ENCODE measurements at places on chromosomes 1 and 21.

- no peak for DNase-seq
Observed at GRCh38 chr1:77976433-77977076, 2.3 kb downstream of the FUBP1 start.

GRCh38 chr1:212614453-212615200 lies 6.1 kb downstream of the ATF3 start:
- DNase-seq, result no peak

GRCh38 chr1:226702318-226702956 lies 36.6 kb downstream of the ITPKB start:
- no peak for DNase-seq

DNA sequence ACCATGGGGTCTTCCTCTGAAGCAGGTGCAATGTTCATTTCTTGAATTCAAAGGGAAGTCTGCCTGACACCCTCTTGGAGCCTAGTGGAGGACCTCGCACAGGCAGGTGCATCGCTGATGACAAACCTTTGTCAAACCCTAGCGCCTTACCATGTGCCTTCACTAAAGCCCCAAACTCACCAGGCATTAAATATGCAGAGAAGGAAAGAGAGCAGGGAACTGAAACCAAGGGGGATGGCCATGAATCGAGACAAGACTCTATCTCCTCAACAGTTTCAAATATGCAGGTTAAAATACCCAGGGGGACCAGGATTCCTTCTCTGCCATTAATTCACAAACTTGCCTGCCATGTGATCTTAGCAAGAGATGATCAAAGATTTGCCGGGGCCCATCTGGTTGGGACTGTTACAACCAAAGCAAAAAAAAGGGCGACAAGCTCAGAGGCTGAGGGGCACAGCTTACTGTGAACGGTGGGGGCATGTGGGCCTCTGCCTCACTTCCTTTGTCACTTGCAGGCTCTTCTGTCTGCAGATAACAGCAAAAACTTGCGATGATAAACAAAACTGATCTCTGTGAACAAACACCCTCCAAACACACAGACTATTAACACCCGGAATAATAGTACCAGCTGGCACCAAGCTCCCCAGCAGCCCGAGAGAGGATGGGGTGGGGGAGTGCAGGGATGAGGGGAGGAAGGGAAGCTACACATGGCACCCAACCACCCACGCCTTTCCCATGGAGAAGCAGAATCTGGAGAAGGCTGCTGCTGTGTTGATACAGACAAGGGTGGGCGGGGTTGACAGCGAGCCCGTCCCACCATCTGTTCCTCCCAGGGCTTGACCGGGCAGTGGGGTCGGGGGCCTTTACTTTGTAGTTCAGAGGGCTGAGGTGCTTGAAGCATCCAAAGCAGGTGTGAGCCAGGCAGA lies 33.9 kb downstream of the TMEM63A start:
- DNase-seq, result no peak

DNA sequence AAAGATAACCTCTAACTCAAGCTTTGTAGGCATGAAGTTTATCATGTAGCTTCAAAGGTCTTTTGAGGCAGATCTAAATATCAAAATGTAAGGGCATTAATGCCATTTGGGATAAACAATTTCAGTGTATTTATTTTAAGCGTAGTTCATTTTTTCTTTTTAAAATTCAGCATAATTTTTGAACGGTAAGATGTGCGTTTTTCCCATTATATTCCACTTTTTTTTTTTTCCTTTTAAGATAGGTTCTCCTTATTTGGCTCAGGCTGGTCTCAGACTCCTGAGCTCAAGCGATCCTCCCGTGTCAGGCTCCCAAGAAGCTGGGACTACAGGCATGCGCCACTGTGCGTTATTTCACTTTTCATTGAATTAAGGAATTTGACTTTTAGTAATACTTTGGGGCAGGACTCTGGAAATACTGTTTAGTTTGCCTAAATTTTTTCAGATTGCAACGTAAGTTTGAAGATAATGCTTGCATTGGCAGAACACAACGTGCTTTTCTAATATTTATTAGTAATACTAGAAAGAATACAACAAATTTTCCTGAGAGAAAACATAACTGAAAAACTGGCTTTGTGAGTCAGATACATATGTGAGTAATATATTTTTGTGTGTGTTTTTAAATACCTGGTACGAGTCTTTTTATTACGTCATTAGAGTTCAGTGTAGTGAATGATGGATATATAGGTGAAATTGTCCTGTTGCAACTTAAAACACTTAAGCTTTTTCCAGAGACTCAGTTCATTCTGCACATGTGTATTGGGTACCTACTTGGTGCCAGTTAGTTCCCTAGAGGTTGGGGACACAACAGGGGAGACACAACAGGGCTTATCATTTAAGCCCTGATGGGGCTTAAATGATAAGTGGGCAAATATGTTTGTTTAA lies 2.2 kb downstream of the RALGPS2 start:
- no peak for DNase-seq

GRCh38 chr1:63645317-63645716 lies 52.1 kb downstream of the PGM1 start:
- DNase-seq, result no peak

GRCh38 chr1:37098237-37098636 lies 63.9 kb upstream of the GRIK3 start:
- DNase-seq, result no peak

DNA sequence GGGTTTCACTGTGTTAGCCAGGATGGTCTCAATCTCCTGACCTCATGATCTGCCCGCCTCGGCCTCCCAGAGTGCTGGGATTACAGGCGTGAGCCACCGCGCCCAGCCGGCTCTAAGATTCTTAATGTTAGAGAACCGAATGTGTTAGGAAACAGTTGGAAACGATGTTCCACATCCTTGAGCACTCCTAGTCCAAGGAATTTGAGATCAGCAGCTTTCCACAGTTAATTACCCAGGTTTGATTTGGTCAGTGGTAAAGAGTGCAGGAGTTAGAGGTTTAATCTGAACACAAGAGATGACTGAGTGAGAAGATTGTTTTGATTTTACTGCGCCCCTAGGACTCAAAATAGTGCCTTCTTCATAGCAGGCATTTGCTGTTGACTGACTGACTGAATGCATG lies 75.9 kb upstream of the BMP8A start:
- DNase-seq, result no peak

DNA sequence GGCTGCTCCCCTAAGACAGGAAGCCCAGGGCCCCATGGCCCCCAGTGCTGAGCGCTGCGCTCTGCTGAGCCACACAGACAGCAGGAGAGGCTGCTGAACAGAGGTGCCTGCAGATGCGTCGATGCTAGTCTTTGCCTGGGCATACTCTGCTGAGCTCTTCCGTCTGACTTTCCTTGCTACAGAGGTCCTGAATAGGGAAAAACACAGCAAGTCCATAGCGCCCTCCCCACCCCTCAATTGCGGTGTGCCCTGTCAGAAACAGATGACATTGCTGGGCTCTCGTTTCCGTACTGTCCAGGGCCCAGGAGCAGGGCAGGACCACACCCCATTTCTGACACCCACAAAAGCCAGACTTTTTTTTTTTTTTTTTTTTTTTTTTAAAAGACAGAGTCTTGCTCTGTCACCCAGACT lies 252.5 kb downstream of the SDCCAG8 start:
- no peak for DNase-seq

GRCh38 chr1:39272027-39272797 lies 67.7 kb downstream of the MACF1 start:
- no peak for DNase-seq

GRCh38 chr1:92511541-92511940 lies 24.8 kb upstream of the GFI1 start:
- no peak for DNase-seq

- no peak for DNase-seq
Observed at GRCh38 chr1:168295411-168296114, 14.9 kb downstream of the TBX19 start.

DNA sequence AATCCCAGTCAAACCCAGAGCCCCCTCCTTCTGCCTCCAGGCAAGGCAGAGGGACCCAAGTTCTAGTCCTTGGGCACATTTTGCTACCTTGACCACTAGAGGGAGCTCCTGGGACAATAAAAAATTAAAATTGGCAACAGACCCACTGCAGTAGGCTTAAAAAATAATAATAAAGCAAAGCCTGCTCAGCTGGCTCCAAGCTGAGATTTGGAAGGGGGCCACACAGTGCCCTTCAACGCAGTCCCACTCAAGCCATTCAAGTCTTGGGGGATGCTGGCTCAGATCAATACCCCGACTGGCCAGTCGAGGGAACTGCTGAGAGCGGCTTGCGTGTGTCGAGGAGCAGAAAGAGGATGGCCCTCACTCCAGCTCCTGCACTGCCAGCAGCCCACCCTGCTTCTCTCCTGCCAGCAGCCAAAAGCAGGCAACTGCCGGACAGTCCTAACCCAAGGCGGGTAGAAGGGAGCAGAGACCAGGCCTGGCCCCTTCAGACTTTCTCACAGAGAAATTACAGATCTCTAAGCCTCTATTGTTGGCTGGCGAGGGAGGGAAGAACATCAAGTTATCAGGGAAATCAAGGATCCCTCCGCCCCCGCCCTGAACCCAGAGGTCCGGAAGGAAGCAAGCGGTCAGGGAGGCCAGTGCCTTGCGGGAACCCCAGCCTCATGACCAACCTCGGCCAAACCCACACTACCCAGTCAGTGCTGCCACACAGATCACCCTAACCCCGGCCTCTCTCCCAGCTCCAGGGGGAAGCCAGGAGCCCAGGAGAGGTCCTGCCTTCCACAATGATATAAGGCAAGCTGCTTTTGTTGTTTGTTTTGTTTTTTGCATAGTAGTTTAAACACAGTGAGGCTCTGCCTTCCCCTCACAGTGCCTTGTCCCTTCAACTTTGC lies 4.9 kb upstream of the ALDH4A1 start:
- DNase-seq, result peak; percentile 21

DNA sequence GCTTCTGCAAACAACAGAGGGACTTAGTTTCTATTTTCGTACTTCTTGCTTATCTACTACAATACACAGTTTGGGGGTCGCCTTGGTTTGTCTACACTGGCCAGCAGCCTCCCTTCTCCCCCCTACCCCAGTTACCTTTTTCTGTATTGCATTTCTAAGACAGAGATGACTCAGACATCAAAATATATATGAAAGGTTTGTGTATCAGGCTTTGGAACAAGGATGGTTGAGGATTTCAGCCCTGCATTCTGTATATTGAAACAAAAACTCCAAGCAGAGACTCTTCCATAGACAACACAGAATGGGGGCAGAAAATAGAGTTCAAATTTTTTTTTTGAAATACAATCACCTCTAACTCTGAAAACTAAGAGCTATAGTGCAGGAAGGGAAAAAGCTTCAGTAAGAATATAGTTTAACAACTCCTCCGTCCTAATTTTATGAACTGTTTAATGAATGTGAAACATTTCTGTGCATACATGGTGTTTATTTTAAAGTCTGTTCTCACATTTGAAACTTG lies 1.9 kb downstream of the SAMD13 start:
- no peak for DNase-seq

DNA sequence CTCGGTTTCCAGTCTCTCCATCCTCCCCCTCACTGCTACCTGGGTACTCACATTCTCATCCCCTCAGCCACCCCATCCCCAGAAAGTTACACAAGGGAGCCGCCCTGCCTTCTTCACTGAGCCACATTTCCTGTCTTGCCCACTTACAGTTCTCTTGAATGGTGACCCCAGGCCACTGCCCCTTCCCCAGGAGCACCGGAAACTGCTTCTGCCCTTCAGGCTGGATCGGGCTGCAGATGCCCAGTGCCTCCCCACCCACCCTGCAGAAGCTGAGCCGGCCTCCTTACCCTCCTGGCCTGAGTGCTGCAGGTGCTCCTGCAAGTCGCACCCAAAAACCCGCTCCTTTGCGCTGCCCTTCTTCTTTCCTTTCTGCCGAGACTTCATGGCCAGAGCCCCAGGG lies 450 bp downstream of the ARHGAP30 start:
- no peak for DNase-seq

GRCh38 chr1:104056786-104057185 lies 307.1 kb downstream of the AMY1C start:
- DNase-seq, result no peak

- peak; percentile 60 for DNase-seq
Observed at GRCh38 chr1:1349256-1350012, at the start of gene DVL1. Gene DVL1, minus strand, starts transcription at chr1:1349418. Its CDS starts 353 bp downstream, at chr1:1349065.

DNA sequence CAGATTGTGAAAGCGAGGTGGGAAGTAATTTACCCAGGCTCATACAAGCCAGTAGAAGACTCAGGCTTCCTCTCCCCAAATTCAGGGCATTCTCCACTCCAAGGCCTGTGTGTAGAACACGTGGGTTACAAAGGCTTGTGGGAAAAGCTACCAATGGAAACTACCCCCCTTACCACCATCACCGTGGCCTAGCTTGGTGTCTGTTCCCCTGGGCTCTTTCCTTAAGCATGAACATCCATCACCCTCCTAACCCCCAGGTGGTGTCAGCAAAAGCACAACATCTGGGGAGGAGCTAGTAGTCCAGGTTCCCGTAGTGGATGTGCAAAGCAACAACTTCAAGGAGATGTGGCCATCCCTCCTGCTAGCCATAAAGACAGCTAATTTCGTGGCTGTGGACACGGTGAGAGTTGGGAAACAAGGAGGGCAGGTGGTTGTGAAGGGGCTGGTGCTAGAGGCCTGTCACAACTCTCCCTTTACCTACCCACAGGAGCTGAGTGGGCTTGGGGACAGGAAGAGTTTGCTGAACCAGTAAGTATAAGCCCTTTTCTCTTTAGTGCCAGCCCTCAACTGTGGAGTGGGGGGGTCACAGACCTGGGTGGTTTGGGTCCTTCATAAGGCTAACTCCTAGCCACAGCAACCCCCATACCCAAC lies 701 bp upstream of the MUTYH start:
- DNase-seq, result no peak

DNA sequence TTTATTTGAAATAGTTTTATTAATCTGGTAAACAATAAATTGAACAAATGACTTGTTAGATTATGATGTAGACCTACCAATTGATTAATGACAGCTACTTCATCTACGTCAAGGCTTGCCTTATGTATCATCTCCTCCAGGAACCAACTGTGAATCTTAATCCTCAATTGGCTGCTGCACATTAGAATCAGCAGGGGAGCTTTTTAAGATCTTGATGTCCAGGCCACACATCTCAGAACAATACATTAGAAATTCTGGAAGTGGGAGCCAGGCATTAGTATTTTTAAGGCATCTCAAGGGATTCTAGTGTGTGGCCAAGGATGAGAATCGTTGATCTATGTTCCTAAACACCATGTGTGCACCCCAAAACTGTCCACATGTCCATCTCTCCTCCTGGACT lies 52.0 kb upstream of the LYPLAL1 start:
- no peak for DNase-seq

GRCh38 chr1:160431006-160431405 lies 30.6 kb downstream of the VANGL2 start:
- DNase-seq, result no peak

- DNase-seq, result no peak
Observed at GRCh38 chr21:31845151-31845729, 27.6 kb upstream of the HUNK start.

DNA sequence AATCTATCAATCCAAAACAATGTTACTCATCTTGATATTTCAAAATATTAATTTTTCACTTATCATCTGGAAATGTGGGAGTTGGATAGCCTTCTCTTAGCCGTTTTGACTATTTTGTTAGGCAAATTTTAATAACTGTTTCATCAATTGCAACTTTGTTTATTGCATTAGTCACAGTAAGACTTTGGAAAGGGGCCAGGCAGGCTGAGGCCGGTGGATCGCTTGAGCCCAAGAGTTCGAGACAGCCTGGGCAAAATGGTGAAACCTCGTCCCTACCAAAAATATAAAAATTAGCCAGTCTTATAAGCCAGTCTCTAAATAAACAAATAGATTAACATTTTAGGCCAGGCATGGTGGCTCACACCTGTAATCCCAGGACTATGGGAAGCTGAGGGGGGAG lies 113.0 kb upstream of the NR5A2 start:
- no peak for DNase-seq

- no peak for DNase-seq
Observed at GRCh38 chr1:22915231-22915630, 57.4 kb downstream of the LACTBL1 start.
